ENCODE measurements at places on chromosomes 13 and 19.

DNA sequence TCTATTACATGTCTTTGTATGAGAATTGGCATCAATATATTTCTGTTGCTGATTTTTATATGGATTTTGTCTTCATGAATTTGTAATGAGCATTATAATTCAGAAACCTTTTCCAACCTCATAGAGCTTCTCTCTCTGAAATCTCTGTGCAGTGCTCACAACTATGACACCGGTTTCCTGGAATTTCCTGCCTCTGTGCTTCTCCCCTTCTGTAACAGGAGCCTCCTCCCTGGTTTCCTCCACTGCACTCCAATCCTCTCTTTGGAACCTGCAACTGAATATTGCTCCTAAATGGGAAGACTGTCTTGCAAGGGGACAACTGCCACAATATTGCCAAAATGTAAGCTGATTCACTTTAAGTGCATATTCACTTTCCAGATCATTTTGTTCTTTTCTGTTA, 1147.9 kb downstream of the UQCRFS1 start:
- no peak for DNase-seq

DNA sequence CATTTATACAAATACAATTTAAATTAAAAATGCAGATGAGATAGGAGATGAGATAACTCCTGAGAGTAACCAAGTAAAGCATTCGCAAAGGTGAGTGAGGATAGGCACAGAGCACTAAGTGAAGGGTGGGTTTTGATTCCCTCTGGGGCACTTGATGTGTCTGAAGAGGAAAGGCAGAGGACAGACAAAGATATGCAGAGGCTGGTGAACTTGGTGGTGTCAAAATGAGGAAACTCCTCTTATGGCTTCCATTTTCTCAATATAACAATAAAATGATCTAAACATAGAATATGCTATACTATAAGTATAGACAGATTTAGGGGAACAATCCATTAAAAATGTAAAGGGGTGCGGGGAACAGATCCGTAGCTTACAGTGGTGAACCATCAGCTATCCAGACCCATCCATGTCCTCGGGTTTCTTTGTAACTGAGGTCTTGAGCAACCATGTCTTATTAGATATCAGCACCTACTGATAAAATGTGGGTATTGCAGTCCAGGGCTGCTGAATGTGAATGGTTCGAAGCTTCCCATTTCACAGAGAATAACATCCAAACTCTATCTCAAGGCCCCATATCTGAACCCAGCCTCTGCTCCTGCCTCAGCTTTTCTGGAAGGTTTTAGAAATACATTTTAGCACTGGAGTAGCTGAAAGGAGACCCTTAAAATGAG, 73.9 kb upstream of the SLC10A2 start:
- DNase-seq, result peak; percentile 15

GRCh38 chr19:10001899-10002298, 8.4 kb downstream of the COL5A3 start:
- no peak for DNase-seq

GRCh38 chr13:66482836-66483235, 747.3 kb downstream of the PCDH9 start:
- no peak for DNase-seq

- no peak for DNase-seq
These were observed 57.3 kb downstream of the IFT88 start for GRCh38 chr13:20624213-20624612.

DNA sequence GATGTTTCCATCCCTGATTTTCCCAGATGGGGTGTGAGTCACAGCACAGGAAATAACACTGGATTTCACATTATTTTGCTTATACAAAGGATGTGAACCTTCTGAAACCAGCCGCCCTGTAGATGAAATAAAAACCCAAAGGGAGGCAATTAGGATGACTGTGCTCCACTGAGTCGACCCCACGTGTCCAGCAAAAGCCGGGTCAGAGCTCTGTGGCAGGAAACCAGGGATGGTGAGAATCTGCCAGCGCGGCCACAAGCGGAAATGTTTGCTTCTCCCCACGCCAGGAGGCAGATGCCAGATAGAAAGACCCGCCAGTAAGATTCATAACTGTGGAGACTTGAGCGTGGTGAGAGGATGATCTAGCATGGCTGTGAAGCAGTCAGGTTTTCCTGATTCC, 764.4 kb downstream of the LIG4 start:
- DNase-seq, result no peak

DNA sequence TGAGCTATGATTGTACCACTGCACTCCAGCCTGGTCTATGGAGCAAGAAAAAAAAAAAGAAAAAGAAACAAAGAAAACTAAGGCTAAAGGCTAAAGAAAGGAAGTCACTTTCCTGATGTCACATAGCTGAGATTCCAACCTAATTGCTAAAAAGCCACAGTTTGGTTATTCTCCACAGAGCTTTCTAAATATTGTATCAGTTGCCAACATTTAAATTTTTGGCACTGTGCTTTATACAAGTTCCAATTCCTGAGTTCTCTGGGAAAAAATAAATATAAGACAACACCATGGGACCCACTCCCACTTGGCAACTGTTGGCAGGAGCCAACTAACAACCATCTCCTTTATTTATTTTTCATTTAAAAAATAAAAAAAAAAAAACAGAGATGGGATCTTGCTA, 11.2 kb upstream of the LYPD3 start:
- DNase-seq, result no peak

DNA sequence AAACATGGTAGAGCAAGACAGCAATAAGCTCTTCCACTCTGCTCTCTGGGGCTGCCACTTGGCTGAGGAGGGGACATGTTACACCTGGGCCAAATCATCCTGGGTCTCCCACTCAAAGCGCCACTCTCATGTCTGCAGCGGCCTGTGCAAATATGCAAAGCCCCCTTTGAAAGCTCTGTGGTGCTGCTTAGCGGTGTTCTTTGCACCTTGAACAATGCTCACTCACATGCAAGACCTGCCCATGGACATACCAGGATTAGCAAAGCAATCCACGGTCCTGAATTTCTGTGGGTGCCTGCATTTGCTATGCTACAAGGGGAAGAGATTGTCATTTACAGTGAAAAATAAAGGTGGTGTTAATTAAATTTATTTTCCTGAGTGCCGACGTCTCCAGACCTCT, 48.6 kb downstream of the MRPL57 start:
- no peak for DNase-seq

DNA sequence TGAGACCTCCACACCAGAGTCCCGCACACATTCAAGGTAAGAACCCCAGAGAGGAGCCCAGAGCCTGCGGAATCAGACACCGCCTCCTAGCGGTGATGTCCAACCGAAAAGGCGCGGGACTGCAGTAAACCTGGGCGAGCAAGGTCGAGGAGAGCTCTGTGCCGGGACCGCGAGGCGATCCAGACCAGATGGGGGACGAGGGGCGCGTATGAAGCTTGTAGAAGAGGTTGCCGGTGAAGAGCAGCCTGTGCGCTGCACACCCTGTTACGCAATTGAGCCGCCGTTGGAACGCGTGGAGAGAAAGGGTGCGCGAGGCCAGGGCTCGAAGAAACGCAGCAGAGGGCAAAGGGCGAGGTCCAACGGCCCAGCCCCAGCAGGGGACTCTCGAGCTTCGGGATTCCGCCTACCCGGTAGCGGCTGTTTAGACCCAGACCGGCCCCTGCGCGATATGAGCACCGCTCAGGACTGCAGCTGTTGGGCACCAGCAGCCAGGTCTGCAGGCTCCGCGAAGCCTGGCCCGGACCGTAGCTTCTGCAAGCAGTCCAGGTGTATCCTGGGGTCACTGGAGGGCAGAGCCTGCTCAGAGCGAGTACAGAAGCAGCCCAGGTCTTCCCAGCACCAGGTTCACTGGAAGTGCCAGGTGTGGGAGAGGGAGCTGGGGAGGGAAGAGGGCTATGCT, 65.9 kb upstream of the ZNF599 start:
- DNase-seq, result no peak

DNA sequence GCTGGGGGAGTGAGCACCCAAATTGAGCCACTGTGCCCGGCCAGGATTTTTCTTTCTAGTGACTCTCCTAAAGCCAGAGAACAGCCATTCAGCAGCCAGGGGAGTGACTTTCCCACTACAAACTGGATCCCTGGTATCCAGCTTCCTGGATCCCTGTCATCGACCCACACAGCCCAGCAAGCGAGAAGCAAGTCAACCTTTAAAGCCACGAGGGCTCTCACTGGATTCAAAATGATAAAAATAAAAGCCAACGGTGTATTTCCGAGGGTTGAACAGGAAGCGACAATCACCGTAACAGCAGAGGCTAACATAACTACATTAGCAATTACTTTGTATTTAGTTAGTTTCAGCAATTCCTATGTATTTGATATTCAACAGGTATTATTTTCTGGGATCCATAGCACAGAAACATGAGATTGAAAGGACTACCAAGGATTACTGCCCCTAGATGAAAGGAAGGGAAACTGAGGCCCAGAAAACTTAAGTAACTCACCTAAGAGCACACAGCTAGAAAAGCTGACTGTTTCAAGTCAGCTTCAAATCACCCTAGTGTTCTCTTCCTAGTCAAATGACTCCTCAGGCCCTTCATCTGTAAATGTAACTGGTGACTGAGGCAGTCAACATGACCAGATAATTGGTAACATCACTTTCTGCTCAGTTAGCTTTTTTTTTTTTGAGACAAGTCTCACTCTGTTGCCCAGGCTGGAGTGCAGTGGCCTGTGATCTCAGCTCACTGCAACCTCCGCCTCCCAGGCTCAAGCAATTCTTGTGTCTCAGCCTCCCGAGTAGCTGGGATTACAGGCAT, 2.7 kb downstream of the RFX1 start:
- no peak for DNase-seq

GRCh38 chr13:38167164-38167822, 182.4 kb upstream of the UFM1 start:
- DNase-seq, result no peak

- DNase-seq, result no peak
These were observed 93.0 kb downstream of the ITGBL1 start for GRCh38 chr13:101545521-101545920.

DNA sequence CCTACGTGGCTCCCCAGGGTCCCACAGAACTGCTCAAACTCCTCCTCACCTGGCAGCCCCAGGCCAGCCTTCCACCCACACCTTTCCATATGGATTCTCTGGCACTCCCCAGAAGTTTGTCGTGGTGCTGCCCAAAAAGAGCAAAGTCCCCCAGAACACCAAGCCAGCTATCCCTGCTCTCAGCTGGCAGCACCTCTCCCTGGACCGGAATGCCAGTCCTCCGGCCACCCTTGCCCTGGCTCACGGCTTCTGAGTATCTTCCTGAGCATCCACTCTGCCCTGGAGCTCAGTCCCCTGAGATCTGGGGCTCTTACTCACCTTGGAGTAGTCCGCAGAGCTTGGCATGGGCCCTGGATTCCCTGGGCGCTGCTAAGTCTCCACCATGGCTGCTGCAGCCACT, 166.5 kb upstream of the ZNF507 start:
- DNase-seq, result no peak

GRCh38 chr19:2186071-2186846, 22.5 kb downstream of the DOT1L start:
- no peak for DNase-seq

- no peak for DNase-seq
These were observed 11.4 kb downstream of the ZNF541 start for GRCh38 chr19:47561440-47562057.

- no peak for DNase-seq
These were observed 92.9 kb downstream of the SOX1 start for GRCh38 chr13:112159575-112160547.

- no peak for DNase-seq
These were observed 4.5 kb downstream of the ADGRE1 start for GRCh38 chr19:6891761-6892385.

DNA sequence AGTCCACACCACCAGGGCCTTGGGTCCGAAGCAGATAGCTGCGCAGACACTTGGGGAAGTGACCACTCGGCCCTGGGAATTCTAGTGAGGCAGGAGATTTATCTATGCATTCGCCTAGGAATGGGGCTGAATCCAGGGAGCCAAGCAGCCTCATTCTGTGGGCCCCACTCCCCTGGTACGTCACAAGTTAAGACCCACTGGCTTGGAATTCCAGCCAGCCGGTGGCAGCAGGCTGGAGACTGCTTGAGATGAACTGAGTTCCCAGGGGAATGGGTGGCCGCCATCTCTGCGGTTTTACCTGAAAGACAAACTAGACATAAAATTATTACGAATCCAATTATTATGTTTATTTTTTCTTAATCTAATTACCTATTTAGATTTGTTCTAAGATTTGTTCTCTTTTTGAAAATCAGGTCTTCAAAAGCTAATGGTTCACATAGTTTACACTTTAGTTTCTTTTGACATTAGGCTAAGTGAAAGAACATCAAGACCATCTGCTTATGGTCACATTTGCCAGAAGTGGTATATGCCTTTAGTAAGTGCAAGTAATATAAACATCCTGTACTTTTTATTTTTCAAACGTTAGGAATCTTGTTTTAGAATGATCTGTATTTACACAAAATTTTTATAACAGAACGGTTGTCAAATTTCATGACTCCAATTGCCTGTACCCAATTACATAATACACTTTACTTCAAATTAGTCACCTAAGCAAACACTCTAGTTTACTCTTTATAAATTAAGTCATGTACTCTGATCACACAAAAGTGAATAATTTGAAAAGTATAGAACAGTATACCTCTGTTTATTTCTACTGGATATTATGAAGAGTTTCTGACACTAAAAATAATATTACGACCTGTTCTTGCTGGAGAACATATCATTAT, 74.4 kb downstream of the SLITRK6 start:
- peak; percentile 89 for DNase-seq
